ENCODE measurements at places on chromosomes 5 and 9. TPM values are rescaled to one million over a fixed set of nuclear protein-coding genes. Genes with fewer than 3 reads are reported as not detected.

- DNase-seq = peak; percentile 67
Observed at GRCh38 chr5:52727576-52727975, 60.1 kb upstream of the ITGA1 start.

DNA sequence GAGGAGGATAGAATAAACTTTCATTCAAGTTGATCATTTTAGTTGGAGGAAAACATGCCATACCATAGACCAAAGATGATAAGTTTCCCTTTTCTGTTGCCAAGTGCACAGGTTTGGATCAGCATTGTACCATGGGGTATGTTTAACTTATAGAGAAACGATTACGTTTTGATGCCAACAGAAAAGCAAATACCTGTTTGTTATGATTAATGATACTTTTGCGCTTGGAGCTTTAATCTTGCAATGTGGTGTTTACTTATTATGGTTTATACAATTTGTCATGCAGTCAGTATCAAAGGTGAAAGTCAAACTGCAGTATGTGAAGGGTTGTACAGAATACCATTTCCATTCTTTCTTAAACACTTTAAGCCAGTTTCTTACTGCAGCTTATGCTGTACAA is 13.2 kb upstream of the ARHGEF28 start:
- no peak for DNase-seq

DNA sequence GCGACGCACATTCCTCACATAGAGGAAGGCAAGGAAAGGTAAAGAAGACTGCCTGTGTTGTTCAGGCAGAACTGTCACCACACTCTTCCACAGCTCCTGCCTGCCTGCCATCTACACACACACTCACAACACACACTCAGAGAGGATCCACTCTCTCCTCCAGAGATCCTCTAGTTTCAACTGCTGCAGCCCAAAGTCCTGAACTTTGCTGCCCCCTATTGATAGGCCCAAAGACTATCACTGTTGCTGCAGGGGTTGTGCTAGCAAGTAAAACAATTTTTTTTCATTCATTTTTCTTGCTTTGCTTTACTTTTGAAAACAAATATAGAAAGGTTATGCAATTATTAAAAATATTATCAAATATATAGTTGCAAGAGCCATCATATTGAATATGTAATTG is 5.9 kb upstream of the CFAP90 start:
- DNase-seq = no peak

The PKD2L2 gene
- not detected for total RNA-seq

DNA sequence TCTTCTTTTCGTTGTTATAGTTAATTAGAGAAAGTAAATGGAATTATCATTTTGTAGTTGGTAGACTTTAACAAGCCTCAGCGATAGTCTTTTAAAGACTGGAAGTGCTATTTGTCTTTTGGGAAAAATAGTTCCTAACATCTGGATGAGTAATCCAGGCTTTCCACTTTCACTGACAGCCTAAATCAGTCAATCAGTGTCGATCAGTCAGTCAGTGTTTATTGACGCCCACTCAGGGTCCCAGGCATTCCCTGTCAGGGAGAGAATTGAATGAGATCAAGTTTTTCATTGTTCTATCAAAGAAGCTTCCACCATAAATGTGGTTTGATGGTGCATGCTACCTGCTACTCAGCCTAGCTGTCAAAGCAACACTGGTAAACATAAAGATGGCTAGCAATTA is 2.6 kb downstream of the ABL1 start:
- peak; percentile 17 for DNase-seq

DNA sequence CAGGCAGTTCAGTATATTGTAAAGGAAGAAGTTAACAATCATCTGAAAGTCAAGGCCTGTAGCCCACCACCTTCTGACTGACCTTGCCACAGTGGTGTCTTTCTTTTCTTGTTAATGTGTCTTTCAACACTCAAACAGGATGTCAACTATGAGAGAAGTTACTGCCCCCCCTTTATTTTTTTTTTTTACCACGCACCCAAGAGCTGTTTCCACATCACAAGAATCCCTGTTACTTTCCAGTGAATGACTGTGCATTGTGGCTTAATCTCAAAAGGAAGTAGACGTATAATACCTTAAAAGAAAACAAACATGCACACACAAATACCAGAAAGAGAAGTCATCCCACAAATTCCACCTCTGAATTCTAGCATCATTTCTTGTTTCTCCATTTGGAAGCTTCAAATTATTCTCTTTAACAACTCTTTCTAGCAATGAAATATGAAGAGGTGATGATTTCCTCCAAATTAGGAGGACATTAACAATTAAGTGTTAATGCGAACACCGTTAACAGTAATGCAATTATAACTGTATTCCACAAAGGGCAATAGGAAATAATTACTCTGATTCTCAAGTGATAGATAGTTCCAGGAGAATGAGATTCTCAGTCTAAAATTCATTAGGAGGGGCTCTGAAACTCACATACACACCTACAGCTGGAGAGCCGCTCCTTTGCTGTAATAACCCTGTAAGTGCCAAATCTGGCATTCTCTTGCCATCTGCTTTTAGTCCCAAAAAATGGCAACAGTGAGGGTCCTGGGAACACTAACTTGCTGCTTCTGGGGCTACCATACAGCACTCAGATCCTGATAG is 201.0 kb downstream of the EFNA5 start:
- DNase-seq = no peak

- peak; percentile 95 for DNase-seq
Observed at GRCh38 chr5:172777881-172778814, 7.2 kb upstream of the DUSP1 start.

The SLC6A3 gene
- total RNA-seq = not detected

The SRP19 gene
- 208 TPM for total RNA-seq

The MRPS2 gene
- 24.1 TPM for total RNA-seq

DNA sequence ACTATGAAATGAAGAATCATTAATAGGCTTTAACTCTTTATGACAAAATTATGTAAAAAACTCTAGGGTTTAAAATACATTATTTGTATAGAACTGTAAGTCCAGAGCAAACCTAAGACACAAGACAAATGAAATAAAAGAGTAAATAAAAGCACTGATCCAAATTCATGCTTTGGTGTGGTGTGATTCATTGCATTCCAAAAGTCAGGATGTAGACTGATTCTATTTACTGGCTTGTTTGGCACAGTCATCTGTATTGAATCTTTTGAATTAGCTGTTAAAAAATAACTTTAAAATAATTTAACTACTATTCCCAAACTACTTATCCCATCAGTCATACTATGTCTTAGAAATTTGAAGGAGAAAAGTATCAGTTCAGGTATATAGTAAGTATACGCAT is 31.1 kb downstream of the IL4 start:
- no peak for DNase-seq

Data from MG63 (cell line).